ENCODE measurements at places on chromosomes 16 and 17. TPM values are rescaled to one million over a fixed set of nuclear protein-coding genes. Genes with fewer than 3 reads are reported as not detected.

DNA sequence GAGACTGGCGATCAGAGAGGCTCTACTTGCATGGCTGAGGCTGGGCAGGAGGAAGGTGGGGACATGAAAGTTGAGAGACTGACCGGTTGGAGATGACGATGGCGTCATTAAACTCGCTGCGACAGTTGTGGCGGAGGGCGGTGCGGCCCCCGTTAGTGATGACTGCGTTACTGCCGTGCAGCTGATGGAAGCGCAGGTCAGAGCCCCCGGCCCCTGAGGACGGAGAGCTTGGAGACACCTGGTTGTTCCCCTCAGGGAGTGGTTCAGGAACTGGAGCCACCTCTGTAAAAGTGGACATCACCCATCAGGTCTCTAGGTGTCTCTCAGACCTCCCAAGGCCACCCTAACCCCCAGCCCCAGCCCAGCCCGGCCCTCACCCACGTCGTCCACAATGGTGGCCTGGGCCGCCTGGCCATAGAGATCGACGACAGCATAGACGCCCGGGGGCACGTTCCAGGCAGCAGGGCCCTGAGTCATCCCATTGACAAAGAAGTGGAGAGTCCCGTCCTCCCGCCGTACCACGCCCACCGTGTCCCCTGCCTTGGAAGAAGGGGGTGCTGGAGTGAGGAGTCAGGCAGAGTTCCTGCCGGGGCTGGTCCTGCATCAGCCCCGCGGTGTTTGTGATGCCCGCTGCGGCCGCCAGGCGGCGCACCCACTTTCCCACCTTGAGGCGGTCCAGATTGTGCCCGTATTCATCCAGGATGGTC, 5.3 kb downstream of the NEURL4 start:
- DNase-seq = peak; percentile 20

DNA sequence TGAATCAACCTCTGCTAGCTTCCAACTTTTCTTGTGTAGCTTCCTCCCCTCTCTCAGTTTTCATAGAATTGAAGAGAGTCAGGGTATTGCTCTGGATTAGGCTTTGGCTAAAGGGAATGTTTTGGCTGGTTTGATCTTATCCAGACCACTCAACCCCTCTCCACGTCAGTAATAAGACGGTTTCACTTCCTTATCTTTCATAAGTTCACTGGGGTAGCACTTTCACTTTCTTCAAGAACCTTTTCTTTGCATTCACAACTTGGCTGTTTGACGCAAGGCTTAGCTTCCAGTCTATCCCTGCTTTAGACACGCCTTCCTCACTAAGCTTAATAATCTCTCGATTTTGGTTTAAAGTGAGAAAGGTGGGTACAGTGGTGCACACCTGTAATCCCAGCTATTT, 29.7 kb upstream of the OR1A2 start:
- DNase-seq = no peak

GRCh38 chr17:48153691-48154358, 46.3 kb downstream of the SNX11 start:
- peak; percentile 85 for DNase-seq

Gene TBC1D3I
- 0.10 TPM for total RNA-seq
